NCI-H69 (cell line): ENCODE measurements at places on chromosomes 5 and 9.

- DNase-seq = peak; percentile 72
These were observed 110.1 kb downstream of the FOXD1 start for GRCh38 chr5:73338256-73339050.

DNA sequence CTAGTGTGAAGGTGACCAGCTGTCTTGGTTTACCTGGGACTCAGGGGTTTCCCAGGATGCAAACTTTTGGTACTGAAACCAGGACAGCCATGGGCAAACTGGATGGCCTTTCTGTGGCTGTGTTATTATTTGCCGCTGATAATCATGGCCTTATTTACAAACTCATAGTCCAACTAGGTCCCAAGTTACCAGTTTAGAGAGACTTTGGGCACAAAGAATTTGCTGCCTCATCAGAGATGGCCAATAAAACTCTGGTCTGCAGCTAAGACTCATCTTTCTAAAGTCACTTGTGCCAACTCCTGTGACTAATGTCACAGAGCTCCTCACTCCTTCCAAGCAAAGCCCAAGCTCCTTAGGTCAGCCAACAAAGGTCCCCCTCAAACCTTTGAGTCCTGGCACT, 47.5 kb upstream of the PLPP6 start:
- DNase-seq = no peak

DNA sequence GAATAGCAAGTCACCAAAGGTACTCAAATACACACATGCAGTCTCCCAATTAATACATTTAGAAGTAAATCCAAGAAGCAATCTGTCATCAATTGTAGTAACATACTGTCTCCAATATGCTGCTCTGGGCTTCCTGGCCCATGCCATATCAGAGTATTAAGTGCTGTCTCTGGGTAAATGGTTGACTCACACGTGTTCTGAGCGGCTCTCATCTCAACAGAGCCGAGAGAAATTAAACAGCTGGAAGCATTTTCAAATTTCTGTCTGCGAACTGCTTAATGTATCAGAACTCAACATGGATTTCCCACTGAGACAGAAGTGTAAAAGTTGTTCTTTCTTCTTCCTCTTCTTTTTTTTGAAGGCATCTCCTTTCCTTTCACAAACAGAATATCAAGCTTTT, 247.3 kb upstream of the TAS2R1 start:
- no peak for DNase-seq

DNA sequence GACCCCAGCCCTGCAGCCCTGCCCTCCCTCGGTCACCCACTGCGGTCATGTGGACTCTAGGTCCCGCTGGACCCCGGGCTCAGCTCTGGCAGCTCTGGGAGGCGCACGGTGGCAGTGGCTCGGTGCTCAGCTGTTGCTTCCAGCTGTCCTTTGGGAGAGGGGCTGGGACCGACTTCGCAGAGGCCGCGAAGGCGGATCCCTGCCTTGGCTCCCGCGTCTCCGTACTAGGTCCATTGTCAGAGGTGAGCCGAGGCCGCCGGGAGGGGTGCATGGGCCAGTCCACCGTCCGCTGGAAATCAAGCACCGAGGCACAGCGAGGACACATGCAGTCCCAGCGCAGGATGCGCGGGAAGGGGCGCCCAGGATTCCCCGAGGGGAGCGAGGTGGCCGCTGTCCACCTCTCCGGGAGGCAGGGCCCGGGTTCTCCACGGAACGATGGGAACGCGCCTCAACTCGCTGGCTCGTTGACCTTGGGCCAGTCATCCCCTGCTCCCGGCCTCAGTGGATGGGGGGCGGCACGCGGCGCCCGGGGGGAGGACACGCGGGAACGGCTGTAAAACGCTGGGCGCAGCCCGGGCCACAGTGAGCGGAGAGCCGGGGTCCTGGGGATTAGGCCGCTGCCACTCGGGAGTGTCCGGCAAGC, 732 bp downstream of the GBGT1 start:
- DNase-seq = no peak

DNA sequence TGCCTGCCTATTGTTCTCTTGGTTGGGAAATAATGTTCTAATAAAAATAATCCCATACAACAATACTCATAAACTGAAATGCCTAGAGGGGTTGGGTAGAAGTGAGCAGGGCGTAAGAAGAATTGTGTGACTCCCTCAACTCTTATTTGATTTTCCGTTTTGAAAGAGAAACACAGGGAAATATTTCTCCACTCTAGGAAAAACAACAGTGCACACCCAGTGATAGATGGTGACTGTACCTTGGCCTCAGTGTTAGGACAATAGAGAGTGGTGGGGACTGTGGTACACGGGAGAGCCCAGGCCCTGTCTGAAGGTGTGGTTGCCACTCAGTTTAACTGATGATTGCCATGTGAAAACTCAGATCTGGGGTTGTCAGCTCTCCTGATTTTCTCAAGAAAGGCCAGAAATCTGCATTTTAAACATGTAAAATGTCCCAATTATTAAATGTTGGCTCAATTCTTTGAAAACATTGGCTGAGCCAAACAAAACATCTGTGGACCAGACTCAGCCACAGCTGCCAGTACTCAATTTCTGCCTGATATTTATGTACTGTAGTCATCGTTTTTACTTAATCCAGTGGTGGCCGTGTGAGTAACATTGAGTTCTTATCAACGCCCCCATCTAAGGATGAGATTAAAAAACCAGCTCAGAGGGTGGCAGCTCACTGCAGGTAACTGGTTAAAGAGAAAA, 103.8 kb upstream of the ZNF618 start:
- DNase-seq = no peak

- DNase-seq = peak; percentile 99
These were observed 92.6 kb downstream of the SH3TC2 start for GRCh38 chr5:148970228-148970627.

DNA sequence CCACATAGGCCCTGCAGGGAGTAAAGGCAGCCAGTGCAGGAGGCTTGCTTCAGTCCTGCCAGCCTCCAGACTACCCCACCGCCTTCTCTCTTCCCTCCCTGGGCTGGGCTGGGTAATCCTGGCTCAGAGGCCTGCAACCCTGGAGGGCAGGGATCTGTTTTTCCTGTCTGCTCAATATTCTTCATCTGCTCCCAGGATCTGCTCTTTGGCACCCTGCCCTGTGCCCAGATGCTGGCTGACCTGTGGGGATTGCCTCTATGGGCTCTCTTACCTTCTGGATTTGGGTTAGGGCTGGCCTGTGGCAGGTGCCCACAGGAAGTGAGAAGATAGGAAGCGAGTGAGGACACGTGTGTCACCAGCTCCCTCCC, 7.3 kb upstream of the ANGPTL2 start:
- peak; percentile 67 for DNase-seq

GRCh38 chr5:9480499-9480898, 65.4 kb downstream of the SEMA5A start:
- DNase-seq = no peak
